ENCODE measurements at places on chromosomes 6 and 20.

DNA sequence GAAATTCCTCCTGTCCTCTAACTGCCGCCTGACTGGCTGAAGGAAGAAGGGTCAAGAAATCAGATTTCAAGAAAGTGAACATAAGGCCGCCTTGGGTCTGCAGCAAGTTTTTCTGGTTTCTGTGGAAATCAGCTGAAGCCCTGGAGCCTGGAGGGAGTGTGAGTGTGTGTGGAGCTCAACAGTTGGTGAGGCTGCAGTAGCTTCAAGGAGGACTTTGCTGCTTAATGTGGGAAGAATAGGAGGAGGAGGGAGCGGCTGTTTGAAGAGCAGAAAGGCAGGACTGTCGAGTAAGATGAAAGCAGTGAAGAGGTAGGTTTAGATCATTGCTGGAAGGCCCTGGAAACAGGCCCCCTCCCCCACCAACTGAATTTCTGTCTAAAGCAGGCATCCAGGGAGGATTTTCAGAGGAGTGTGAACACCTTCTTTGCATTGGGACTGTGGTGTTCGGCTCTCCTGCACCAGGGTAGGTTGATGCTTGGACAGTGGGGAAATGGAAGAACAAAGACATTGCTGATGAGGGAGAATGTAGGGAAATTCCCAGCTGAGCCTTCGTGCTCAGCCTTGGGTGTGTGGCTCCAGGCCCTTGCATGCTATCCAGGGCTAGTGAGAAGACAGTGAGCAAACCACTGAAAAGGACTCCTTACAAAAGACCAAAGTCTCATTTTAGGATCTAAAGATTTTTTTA is 79.5 kb upstream of the VSTM2L start:
- DNase-seq, result no peak

- no peak for DNase-seq
Measured at GRCh38 chr6:135592276-135592675, 94.7 kb upstream of the AHI1 start.

GRCh38 chr20:56427797-56428196 is 15.7 kb downstream of the CASS4 start:
- DNase-seq, result no peak

GRCh38 chr6:34318499-34319470 is 70.0 kb upstream of the SMIM29 start:
- no peak for DNase-seq

DNA sequence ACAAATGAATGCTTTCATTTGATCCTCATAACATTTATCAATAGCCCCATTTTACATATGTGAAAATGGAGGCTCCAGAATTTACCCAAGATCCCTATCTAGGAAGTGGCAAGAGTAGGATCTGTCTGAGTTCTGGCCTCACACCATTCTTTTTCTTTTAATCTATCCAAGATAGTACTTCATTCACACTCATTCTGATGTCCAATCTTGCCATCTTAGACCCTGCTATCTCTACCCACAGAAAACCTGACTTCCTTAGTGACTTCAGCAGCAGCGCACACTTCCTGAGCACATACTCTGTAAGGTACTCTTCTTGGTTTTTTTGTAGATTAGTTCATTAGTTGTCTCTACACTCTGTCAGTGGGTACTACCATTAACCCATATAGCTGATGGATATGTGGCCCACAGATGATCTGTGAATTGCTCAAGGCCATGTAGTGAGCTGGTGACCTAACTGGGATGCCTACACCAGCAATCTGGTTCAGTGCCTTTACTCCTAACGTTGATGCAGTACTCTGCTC is 36.3 kb downstream of the COX4I2 start:
- DNase-seq, result no peak

DNA sequence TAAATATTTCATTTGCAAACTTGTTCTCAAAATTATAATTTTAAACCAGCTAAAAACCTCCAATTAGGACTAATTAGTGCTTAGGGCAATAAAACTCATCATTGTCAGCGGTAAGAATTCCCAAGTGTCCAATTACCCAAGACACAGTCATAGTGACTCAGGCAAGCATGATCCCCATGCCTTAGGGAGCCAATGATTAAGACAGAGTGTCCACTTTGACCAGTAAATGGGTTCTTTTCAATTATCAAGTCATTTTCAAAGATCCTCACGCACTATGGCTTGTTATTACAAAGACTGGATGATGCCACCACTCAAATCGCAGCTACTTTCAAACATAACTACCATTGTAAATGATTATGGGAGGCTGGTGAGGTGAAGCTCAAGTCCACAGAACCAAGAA is 114.0 kb downstream of the BFSP1 start:
- DNase-seq, result no peak

Measured in stimulated activated naive CD8-positive, alpha-beta T cell treated with anti-CD3 and anti-CD28 coated beads, Interleukin-15, amount 100 ng/mL, for 72 hours (primary cell).